ENCODE measurements at places on chromosomes 13 and 19.

- DNase-seq: no peak
These were observed 27.1 kb downstream of the ANKRD10 start for GRCh38 chr13:110887597-110888333.

DNA sequence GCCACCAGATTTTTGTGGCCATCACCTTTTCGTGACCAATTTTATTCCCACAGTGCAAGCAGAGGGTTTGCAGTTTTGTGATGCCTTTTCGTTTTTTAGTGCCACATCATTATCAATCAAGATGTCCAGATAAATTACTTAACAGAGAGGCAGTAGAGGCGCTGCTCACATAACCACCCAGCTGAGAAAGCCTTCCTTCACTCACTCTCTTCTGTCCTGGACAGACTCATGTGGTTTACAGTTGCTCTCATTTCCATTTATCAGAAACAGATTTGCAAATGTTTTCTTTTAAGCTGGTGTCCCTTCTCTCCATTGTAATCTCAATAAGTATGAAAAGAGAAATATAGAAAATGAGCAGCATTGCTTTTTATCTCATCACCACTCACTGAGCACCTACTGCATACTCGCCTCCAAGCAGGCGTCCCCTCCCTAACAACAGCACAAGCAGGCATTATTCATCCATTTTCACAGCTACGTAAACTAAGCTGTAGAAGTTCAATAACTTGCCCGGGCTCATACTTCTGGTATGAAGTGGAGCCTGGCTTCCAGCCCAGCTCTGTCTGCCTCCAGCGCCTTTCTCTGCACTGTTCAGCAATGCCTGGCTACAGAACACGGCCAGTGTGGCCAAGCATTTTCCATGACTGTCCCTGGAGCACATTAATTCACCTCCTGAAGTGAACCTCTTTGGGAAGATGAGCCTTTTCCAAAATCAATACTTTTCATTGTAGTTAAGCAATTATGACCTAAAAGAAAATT lies 34.6 kb upstream of the KATNAL1 start:
- DNase-seq: peak; percentile 72

DNA sequence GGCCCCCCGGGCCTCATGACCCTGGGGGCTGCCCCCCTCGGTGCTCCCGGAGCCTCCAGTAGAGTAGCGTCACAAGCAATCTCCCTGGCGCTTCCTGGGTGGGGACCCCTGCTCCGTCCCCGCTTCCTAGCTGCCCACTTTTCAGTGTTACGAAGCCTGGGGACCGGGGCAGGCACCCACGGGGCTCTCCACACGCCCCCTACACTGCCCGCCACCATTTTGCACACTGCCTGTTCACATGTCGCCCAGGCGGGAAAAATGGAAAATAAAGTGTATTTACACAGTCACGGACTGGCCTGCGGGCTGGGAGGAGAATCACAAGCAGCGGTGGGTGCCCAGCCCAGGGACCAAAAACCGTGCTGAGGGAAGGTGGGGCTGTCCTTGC lies 9.5 kb downstream of the PRR36 start:
- DNase-seq: no peak

DNA sequence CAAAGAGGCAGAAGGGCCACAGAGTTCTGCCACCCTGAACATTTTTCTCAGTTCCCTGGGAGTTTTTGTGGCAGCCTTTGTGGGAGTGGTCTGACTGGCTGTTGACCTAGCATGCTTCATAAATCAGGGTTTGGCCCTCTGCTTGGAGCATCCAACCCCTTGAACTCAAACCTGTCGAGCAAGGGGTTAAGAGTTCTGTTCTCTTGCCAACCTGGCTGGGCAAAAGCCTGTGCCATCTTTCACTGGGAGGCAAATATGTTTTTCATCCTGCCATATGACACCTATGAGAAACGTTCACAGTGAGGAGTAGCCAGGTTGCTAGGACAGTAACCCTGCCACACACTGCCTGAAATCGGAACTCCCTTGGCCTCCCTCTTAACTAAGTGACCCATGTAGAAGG lies 7.7 kb upstream of the TEX26 start:
- no peak for DNase-seq

DNA sequence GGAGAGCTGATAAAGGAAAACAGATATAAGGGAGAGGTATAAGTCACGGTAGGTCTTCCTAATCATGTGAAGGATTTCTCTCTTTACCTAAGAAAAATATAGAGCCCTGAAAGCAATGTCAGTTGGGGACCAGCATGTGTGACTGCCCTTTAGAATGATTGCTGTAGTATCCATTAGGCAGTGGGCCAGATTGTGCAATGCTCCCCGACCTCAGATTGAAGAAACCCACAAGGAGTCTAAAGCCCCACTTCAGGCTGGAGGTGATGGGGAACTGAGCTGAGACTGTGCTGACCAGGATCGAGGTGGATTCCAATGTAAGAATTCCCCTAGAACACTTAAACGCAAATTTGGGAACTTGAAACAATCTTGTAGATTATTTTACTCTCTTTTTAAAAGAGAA lies 614.4 kb downstream of the LIG4 start:
- DNase-seq: no peak

- DNase-seq: peak; percentile 46
These were observed 31.7 kb downstream of the DNAJC15 start for GRCh38 chr13:43054803-43055802.

DNA sequence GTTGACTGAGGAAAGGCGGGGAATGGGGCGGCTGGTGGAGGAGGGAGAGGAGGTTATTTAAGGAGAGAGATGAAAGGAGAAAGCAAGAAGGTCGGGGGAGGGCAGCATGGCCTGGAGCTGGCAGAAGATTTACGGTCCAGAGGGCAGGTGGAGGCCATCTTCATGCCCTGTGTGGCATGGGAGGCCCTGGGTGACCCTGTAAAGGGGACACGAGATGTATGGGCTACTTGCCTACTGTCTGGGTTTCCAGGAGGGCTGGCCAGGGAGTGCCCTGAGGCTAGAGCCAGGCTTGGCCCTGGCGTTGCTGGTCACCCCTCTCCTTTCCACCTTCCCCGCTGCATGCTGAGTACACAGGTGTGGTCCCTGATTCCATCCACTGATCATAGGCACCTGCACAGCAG lies 6.1 kb downstream of the WTIP start:
- DNase-seq: no peak

GRCh38 chr13:87147076-87147475 lies 524.1 kb upstream of the SLITRK5 start:
- no peak for DNase-seq

- no peak for DNase-seq
These were observed 53.9 kb upstream of the AMER2 start for GRCh38 chr13:25225970-25226369.

All from AG04449 (cell line).